ENCODE measurements at places on chromosomes 16 and 17. TPM values are rescaled to one million over a fixed set of nuclear protein-coding genes. Genes with fewer than 3 reads are reported as not detected.

The MPG gene
- 50.7 TPM for total RNA-seq

The ABCC3 gene
- total RNA-seq = 0.16 TPM

The SLC22A31 gene
- total RNA-seq = not detected

The MED31 gene
- total RNA-seq = 16.1 TPM

The DNAJA2 gene
- 104 TPM for total RNA-seq

The HSF4 gene
- total RNA-seq = 5.1 TPM

The KRT12 gene
- total RNA-seq = not detected

The PIPOX gene
- total RNA-seq = 4.1 TPM

The FNDC8 gene
- total RNA-seq = not detected

The OTOA gene
- total RNA-seq = 1.1 TPM

The UNKL gene
- 10.1 TPM for total RNA-seq

The TMEM114 gene
- total RNA-seq = not detected

The GCGR gene
- not detected for total RNA-seq

The GAN gene
- 33.7 TPM for total RNA-seq

The SCNN1B gene
- total RNA-seq = not detected

The APRT gene
- total RNA-seq = 12.0 TPM

The EVPLL gene
- total RNA-seq = not detected

The CES1 gene
- total RNA-seq = 1.9 TPM

The KRT25 gene
- not detected for total RNA-seq

- DNase-seq = no peak
Measured at GRCh38 chr16:82094942-82095540, 60.0 kb downstream of the HSD17B2 start.

DNA sequence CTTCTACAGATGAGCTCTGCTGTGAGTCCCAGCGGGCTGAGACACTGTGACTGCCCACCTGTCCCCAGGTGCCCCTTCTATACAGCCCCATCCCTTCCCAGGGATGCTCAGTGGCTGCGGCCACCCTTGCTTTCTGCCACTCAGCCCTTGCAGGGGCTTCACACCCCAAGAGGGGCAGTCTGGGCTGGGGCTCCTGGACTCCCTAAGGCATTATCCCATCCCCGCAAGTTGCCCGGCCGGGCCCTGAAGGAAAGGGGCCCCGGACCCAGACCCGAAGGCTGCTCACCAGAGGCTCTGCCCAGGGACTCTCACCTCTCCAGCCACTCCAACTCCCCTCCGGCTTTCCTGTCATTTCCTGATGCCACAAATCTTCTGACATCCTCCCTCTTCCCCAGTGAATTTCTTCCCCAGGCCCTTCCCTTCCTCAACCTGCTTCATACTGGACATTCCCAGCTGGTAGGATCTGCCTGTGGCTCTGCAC, 88.5 kb upstream of the TOB1 start:
- DNase-seq = no peak

- no peak for DNase-seq
Measured at GRCh38 chr16:3170440-3171180, 17.4 kb upstream of the OR1F1 start.

DNA sequence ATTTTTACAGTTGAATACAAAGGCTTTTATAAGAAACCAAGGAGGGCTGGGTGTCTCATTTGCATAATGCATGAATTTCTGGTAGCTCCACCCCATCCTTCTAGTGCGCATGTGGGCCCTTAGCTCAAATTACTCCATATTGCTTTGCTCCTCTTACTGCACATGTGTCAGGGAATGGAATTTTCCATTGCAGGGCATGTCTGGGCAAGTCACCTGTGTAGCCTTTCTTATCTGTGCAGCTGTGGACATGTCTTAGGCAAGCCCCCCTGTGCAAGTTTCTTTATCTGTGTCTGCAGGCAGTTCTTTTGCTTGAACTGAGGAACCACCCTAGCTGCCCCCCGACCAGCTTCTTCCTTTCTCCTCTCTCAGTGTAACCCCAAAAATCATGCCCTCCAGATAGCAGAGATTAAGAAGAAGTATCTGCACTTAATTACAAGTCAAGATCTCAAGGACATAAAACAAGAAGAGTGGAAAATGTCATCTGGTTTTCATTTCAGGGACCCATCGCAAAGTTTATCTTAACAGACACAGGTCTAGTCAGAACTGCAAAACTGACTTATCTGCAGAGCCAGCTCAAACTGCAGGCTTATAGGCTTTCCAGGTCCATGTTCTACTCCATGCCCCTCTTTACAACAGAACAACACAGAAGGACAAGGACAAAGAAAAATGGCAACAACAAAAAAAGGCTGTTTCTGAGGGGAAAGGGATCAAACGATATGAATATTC, 137.9 kb upstream of the HS3ST4 start:
- no peak for DNase-seq

GRCh38 chr17:35578197-35578928, at the start of gene PEX12:
PEX12 (minus strand) TSS chr17:35578571; CDS start chr17:35578021, 550 bp downstream.
- peak; percentile 95 for DNase-seq

DNA sequence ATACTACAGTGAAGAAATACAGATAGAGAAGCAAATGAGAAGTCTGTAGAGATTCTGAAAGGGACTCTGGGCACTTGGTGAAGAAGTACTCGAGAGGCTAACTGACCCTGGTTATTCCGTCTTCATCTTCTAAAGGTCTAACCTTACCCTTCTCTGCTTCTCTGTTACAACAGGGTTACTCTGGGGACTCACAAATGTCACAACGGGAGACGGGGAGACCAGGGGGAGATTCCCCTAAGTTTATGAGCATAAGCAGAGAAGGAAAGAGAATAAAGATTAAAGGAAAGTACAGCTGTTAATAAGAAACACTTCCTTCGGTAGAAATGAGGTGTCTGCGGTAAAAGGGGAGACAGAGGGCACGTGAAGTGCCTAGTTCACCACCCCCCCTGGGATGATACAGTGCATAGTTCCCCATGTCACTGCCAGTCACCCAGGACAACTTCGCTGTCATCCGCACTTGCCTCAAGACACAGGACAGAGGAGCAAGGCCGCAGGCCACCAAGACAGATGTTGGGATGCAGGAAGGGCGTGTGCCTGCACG, 75.2 kb upstream of the TRAP1 start:
- no peak for DNase-seq

DNA sequence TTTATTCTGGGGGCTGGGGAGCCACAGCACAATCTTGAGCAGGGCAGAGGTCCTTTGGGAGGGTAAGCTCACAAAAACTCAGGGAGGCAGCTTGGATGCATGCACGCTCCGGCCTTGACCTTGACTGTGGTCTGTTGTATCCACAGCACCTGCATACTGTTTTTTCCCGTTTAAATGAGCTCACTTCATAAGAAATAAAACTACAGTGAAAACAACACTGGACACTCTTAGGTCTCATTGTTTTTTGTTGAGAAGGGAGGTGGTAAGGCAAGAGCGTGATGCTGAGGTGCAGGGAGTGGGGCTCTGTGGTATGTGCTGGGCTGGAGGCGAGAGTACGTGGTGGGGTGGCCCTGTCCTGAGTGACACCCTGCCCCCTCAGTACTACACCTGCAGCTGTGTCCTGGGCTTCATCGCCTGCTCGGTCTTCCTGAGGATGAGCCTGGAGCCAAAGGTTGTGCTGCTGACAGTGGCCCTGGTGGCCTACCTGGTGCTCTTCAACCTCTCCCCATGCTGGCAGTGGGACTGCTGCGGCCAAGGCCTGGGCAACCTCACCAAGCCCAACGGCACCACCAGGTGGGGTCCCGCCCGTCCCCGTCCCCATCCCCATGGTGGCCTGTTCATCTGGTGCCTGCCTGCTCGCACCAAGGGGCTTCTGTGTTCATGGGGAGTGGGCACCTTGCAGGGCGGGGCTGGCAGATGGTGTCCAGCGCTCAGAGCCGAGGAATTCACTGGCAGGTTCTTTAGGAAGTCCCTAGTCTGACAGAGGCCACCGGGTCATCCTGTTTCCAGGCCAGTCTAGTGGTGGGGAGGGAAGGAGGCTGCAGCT, 44.2 kb downstream of the ADCY7 start:
- DNase-seq = no peak

DNA sequence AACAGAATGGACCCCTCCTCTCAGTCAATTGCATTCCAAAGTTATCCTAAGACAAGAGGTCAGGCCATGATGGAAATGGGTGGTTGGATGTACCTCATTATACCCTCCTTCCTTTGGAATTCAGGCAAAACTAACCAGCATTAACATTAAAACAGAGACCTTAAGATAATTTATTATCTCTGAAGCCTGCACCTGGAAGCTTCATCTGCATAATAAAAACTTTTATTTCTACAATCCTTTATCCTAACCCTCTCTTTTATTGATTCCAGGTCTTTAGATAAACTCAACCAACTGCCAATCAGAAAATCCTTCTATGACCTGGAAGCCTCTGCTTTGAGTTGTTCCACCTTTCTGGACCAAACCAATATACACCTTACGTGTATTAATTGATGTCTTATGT, 49.0 kb downstream of the ACSM1 start:
- DNase-seq = no peak

DNA sequence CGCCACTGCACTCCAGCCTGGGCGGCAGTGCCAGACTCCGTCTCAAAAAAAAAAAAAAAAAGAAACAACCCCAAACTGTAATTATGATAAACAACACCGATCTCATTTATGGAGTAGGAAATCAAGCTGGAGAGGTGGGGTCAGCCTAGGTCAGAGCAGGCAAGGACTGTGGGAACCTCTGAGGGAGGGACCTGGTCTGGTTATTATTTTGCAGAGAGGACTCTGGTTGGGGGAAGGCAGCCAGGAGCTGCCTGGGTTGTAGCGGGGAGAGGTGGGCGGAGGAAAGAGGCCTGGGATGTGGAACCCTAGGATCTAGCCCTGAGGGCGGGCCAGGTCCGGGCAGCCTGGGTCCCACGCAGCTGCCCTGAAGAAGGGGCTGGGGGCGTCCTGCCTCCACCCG, 10.9 kb upstream of the HS3ST6 start:
- no peak for DNase-seq

DNA sequence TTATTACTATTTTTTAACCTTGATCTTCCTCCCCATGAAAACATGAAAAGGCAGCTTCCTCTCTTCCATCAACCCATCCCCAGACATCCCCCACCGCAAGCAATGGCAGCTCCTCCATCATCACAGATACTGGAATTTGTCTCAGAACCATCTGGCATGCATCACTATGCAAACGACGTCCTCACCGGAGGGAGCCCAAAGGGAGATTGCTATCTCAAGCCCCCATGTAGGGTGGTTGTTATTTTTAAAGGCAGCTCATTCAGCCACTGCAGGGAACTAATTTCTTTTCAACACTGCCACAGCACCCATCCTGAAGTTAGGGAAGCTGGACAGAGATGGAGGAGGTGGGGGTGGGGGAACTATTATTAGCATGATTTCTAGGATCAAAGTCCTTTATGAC, 222.5 kb downstream of the FOXL1 start:
- DNase-seq = no peak

GRCh38 chr16:76241755-76242154, 35.4 kb upstream of the CNTNAP4 start:
- DNase-seq = no peak

DNA sequence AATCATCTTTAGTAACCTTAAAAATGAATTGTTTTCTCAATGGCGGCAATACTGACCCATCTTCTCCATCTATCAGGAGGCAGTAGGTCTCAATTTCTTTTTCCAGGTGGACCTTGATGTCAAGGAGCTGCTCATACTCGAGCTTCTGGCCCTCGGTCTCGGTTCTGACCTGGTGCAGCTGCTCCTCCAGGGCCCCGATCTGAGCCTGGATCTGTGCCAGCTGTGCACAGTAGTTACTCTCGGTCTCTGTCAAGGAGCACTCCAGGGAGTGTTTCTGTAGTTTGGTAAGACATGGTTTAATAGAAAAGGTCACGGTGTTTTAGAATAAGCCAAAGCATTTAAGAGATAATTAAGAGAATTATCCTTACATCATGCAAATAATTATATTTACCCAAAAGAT, 4.9 kb downstream of the KRT27 start:
- DNase-seq = no peak

GRCh38 chr16:66278604-66279262, 87.8 kb upstream of the CDH5 start:
- DNase-seq = no peak

- peak; percentile 63 for DNase-seq
Measured at GRCh38 chr17:10022416-10022815, 117.3 kb upstream of the RCVRN start.

DNA sequence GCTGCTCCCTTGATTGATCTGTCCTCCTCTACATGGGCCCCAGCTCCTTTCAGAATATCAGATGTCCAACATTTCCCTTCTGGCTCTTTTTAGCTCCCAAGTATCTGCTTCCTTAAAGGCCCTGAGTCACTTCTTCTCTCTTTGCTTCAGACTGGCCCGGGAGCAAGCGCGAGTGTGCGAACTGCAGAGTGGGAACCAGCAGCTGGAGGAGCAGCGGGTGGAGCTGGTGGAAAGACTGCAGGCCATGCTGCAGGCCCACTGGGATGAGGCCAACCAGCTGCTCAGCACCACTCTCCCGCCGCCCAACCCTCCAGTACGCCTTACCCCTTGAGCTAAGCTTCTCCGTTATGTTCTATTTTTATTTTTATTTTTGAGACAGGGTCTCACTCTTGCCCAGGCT, 12.3 kb downstream of the CNTROB start:
- DNase-seq = no peak

- DNase-seq = no peak
Measured at GRCh38 chr17:48814504-48814903, 2.5 kb downstream of the TTLL6 start.

DNA sequence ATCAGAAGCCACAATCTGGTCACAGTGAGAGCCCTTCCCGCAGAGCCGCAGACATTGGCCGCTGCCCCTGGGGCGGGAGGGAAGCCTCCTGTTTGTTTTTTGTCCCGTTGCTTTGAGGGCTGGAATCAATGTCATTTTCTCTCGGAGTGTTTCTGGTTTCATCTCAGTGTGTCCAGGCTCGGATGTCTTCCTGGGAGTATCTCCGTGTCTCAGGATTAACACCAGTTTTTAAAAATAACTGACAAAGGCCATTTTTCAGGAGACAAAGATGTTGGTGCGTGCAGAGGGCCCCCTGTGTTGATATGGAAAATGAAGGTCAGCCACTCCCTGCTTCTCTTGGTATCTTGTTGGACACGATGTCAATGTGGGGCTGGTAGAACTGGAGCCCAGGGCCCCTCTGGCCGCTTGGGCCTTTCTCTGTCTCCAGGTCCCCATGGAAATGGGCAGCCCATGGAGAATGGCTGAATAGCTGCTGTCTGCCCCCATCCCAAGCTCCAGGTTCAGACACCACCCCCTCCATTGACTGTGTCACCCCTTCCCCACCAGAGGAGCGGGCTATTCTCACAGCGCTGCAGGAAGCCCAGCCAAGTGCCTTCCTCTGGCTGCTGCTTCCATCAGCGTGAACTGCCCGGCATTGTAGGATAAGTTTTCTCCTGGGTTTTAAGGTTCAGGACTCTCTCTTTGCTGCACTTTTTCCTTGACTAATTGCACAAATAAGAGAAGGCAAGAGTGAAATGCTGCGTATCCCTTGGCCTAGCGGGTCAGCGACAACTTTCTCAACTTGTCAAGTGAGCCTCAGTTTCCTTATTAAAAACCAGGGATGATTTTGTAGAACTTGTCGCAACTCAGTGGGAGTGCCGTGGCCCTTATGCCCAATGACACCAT, 72.2 kb upstream of the METTL9 start:
- no peak for DNase-seq

DNA sequence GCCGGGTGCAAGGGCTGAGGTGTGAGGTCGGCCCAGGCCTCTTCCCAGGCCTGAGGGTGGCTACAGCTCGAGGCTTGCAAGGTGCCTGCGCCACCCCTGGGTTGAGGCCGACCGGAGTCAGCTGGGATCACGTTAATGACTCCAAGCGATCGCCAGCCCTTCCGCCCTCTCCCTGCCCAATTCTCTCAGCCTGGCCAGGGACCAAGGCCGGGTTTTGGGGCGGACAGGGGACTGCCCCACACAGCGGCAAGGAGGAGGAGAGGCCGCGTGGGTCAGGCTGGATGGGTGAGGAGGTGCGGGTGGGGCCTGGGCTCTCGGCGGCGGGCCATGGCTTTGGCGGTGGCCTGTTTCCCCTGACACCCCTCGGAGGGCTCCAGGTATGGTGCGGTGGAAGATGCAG, 3.2 kb upstream of the WDR24 start:
- no peak for DNase-seq

GRCh38 chr17:53409588-53409987, 413.1 kb upstream of the KIF2B start:
- DNase-seq = no peak

Data from occipital lobe (tissue), 3 donors.